ENCODE measurements at places on chromosomes 16 and 17.

- DNase-seq: no peak
Measured at GRCh38 chr17:76671912-76672262, 28.3 kb upstream of the ST6GALNAC1 start.

- no peak for DNase-seq
Measured at GRCh38 chr16:1487395-1488053, 1.2 kb downstream of the PTX4 start.

DNA sequence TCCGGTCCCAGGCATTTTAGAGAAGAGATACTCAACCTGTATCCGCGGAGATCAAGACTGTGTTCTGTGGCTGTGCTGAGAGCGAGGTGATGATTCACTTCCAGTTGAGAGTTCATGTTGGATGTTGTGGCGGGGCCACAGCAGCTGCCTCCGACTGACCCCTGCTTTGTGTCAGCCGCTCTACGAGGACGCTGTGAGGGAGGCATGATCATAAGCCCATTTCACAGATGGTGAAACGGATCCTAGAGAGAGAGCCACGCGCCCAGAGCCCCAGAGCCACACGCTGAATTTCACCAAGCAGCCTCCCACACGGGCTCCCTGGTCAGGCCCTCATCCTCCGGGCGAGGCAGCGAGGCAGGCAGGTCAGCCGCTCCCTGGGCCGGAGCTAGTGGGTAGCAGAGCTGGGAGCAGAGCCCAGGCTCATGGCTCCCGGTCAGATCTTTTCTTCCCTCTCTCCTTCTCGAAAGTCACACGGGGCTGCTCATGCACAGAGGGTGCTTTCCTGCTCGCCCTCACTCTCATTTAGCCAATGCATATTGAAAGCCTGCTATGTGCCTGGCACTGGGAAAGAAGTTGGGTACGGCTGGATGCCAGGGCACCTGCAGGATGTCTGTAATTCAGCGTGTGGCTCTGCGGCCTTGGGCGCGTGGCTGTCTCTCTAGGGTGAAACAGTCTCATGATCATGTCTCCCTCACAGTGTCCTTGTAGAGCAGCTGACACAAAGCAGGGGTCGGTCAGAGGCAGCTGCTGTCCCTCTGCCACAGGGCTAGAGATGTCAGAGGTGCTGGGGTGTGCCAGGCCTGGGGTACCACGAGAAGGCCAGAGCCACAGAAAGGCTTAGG is 155.6 kb upstream of the CHMP6 start:
- no peak for DNase-seq

DNA sequence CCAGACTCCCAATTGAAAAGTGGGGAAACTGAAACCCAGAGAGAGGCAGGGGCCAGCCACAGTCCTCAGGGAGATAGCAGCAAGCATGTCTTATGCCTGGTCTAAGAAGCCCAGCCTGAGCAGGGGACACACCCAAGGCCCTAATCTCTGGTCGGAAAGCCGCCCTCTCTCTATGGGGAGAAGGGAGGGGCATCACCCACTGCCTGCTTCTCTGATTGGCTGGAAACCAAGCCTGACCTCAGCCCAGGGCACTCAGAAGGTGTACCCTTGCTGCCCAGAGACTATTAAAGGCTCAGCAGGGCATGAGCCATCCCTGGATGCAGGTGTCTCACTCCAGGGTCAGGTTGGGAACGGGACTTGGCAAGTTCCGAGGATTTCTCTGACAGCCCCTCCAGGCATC is 5.7 kb upstream of the KRT13 start:
- no peak for DNase-seq

Data from stimulated activated CD4-positive, alpha-beta T cell treated with anti-CD3 and anti-CD28 coated beads, Interleukin-1b, Interleukin-23, amount 100 ng/mL, for 48 hours (primary cell).